Thymus (tissue), 14 donors: ENCODE measurements at places on chromosomes 6 and 20.

GRCh38 chr6:139145661-139146060 lies 10.8 kb downstream of the HECA start:
- DNase-seq: no peak

- DNase-seq: no peak
Measured at GRCh38 chr6:118639054-118639964, 12.1 kb downstream of the CEP85L start.

- no peak for DNase-seq
Measured at GRCh38 chr20:60903325-60903971, 348.6 kb upstream of the CDH4 start.

DNA sequence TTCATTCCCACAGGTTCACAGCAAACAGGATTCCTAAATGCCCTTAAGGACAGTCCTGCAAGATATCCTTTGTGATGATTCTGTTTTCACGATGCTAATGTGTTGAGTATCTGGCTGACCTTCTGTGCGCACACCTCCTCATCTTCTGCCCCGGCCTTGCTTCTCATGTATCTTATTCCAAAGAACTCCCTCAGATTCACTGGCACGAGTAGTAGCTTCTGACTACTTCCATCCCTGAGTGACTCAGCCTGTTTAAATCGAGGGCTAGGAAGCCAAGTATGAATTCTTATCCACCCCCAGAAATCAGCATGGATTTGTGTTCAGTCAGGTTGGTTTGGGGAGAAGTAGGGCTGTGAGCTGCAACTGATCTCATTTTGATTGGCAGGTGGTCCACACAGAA lies 190.2 kb upstream of the SNX9 start:
- DNase-seq: no peak

DNA sequence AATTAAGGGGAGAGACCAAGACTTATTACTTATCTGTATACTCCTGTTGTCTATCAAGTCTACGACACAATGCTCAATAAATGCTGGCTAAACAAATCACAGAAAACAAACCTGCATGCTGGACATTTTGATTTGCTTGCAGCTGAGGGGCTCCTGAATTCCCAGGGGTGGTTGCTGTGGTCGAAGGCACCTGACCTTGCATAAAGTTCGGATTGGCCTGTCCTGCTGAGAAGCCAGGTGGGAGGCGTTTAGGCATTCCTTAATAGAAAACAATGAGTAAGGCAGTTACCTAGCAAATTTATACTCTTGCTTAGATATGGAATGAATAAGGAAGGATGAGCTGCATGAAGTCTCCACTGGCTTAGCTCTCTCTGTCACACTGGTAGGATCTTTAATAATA lies 50.5 kb downstream of the TP53INP2 start:
- DNase-seq: no peak
